ENCODE measurements at places on chromosomes 1 and 21. TPM values are rescaled to one million over a fixed set of nuclear protein-coding genes. Genes with fewer than 3 reads are reported as not detected.

IGSF3 gene
- total RNA-seq: 134 TPM

DNA sequence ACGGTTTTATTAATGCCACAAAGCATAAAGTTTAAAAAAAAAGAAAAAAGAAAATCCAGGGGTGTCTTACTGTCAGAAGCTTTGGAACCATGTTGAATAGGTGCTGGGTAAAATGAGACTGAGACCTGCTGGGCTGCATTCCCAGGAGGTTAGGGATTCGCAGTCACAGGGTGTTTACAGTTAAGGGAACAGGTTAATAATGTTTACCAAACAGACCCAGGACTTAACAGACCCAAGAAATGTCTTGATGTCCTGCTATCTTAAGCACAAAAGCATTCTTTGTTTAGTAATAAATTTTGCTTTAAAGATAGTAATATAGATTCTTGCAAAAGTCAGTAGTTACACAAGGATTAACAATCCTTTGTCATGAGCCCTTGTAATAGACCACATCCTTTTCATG lies 54.7 kb downstream of the OLFML3 start:
- DNase-seq: no peak

SH2D5 gene
- 1.6 TPM for total RNA-seq

- no peak for DNase-seq
These were observed 9.8 kb downstream of the NPR1 start for GRCh38 chr1:153688276-153688675.
